ENCODE measurements at places on chromosomes 16 and 17.

DNA sequence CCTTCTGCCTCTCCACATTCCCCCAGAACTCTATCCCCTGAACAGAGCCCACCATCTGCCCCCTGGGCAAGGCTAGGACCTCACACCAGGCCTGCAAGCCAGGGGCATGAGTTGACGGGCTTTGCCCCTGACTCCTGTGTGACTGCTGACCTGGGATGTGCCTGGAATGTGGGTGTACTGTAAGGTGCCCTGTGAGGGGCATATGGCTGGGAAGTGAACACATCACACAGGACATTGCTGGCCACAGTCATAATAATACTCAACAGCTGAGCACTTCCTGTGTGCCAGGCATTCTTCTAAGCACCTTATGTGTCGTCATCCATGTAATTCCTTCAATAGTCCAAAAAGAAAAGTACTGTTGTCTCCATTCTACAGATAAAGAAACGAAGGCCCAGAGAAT lies 13.3 kb downstream of the CES4A start:
- DNase-seq = no peak

DNA sequence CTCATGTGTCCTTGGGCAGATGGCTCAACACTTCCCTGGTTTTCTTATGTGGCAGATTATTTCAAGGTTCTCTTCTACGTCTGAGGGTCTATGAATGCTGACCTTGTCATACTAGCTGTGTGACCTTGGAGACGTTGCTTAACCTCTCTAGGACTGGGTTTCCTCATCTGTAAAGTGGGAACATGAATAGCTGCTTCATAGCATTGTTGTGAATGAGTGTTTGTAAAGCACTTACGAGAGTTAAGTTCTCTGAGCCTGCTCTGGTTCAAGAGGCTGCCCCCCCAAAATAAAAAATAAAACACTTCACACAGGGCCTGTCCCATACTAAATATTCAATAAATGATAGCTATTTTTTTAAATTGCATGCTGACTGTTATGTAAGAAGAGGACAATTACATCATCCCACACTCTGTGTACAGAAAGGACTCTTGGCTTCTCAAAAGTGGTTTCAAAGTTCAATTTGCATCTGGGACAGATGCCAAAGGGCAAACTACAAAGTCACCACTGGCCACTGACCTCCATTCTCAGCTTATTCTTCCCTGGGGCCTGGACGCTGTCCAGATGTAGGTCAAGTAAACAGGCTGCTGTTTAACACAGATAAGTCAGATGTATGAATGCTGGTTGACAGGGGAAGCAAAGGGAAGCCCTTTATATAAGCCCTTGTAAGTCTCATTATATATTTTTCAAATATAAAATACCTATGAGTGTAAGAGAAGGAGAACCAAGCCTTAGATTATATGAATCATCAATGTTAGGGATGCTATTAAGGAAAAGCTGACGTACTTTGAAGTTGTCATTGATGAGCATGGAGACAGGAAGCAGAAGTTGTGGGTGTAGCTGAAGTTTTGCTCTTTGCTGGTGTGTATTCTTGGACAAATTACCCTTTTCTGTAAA lies 15.4 kb upstream of the NDEL1 start:
- peak; percentile 83 for DNase-seq

DNA sequence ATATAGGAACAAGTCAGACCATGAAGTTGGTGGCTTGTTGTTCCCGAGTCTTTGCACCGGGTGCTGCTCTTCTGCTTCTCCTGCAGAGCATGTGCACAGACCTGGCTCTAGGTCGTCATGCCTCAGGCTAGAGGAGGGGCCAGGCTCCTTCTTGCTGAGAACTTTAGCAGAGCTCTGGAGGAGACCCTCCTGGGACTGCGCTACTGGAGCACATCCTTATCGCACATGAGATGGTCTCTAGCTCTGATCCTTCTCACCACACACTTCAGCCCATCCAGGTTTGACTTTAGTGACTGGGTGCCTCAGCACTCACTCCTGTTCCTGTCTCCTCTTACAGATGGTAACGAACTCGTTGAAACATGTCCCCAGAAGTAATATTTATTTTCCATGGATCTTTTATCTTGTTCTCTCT lies 14.9 kb downstream of the FOXK2 start:
- DNase-seq = no peak

DNA sequence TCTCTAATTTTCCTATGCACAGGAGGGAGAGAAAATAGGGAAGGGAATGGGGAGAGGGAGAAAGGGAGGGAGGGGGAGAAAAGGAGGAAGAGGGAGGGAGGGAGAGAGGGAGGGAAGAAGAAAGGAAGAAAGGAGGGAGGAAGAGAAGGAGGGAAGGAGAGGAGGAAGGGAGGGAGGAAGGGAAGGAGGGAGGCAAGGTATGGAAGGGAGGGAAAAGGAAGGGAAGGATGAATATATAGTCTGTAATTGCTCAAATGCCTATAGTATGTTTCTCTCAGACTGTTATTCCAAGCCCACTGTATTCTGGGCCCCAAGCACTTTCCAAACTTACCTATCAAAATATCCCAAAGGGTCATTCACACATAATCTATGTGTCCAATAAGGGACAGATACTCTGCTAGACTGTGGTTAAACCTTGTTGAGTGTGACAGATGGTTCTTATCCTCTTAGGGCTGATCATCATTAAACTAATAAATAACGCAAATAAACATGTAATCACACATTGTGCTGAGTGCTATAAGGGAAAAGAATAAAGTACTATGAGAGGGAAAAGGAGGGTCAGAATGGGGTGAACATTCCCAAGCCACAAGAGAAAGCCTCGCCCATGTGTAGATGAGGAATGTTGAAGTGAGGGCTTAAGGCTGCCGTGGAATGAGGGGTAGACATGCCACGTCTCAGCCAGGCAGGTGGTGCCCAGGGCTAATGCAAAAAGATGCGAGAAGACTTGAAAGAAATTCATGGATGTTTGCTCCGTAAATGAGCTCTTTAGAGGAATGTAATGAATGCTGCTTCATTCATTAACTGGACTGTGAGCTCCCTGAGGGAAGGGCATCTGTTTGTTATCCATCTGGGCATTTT lies 30.6 kb downstream of the ASIC2 start:
- no peak for DNase-seq

DNA sequence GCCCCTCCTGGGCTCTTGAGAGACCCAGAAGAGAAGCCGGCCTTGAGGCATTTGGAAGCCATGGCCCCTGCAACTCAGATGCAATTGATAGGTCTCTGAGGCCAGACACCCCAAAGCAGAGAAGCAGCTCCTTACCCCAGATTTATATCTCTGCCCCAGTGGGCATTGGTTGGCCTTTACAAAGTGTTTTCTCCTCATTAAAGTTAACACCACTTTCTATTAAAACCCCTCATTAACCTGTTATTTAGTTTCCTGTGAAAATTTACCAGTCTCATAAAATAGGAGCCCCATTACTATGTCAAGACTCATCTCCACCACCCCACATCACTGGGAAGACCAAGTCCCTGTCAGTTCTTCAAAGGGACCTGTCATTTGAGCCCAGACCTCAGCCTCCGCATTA lies at the start of gene KRT35:
Gene KRT35 (minus strand): TSS at position 116 of the 400 bp plus-strand sequence. CDS start 54 bp downstream, at position 62.
- DNase-seq = no peak

GRCh38 chr16:20799599-20799998 lies 6.7 kb downstream of the ERI2 start:
- DNase-seq = peak; percentile 23

DNA sequence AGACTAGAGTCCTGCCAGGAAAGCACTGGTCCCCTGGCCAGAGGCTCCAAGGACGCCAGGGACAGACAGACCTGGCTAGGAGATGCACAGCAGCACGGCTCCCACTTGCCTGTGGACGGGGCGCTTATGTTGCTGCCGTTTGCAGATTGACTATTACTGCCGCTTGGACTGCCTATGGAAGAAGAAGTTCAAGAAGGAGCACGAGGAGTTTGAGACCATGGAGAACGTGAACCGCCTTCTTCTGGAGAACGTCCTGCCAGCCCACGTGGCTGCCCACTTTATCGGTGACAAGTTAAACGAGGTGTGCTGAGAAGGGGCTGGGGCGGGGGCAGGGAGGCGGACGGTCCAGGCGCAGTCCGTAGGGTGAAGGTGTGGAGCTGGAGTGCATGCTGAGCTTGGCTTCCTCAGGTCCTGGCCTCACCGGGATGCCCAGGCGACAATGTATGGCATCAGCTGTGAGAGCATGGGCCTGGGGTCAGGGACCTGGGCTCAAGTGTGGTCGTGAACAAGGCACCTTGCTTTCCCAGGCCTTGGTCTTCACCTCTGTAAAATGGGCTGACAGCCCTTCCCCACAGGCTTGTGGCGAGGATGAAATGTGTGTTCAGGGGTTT lies 45.6 kb downstream of the ADCY7 start:
- no peak for DNase-seq

- no peak for DNase-seq
Measured at GRCh38 chr16:23512168-23512695, 1.9 kb upstream of the GGA2 start.

DNA sequence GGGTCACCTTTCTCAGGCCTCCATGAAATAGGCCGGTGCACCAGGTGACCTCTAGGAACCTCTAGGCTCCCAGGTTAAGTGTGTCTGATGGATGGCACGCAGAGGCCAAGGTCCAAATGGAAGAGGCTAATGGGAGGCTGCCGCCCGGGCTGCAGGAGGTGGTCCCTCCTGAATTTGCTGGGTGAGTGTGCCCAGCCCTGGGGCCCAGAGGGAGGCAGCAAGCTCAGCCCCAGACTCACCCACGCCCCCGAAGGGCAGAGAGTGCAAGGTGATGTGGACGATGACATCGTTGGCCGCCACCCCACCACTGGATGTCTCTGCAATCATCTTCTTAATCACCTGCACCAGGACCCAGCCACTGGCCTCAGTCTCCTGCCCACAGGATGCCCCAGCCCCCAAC lies 9.3 kb downstream of the ALDH3A1 start:
- no peak for DNase-seq

- peak; percentile 46 for DNase-seq
Measured at GRCh38 chr16:88743693-88744576, 37.6 kb downstream of the CTU2 start.

GRCh38 chr17:38673707-38674013 lies 1.1 kb downstream of the EPOP start:
- DNase-seq = no peak

- DNase-seq = no peak
Measured at GRCh38 chr17:54906683-54907082, 6.0 kb downstream of the TOM1L1 start.

GRCh38 chr16:56355786-56356275 lies 69.5 kb downstream of the AMFR start:
- no peak for DNase-seq

DNA sequence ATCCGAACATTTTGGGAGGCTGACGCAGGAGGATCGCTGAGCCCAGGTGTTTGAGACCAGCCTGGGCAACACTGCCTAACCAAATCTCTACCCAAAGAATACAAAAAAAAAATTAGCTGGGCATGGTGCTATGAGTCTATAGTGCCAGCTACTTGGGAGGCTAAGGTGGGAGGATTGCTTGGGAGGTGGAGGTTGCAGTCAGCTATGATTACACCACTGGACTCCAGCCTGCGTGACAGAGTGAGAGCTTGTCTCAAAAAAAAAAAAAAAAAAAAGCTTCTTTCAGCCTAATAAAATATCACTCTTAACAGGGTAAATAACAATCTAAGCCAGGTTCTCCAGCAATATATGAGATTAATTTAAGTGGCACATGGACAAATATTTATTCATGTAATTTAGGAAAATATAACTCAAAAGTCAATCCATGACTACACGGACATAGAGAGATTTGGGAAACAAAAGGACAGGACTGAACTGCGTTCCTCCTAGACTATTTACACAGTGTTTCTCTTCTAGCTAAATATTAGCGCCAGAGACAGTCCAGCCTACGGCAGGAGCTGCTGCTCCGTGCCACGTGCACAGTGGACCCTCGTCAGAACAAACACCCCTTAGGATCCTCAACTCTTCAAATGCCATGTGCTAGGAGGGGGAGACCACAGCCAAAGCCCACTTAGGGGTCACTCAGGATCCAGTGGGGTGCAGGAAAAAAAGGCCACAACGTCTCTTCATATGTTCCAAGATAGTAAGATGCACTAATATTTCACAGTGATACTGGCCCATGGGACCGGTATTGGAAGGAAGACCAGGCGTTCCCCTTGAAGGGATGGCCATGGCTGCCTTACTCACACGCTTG lies 8.7 kb downstream of the USP36 start:
- DNase-seq = no peak

DNA sequence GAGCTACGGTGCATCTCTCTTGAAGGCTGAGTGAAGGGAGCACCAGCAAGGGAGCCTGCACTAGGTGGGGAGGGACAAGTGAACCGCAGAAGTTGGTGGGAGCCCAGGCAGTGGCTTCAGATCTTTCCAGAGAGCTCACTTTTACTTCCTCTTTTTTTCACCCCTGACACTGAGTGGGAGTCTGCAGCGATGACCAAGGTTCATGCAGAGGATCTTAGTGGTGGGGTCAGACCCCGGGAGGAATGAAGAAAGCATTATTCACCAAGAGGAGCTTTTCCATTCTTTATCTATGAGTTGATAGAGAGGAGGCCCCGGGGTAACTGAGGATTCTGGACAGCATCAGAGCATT lies 3.0 kb upstream of the CCL2 start:
- DNase-seq = no peak

DNA sequence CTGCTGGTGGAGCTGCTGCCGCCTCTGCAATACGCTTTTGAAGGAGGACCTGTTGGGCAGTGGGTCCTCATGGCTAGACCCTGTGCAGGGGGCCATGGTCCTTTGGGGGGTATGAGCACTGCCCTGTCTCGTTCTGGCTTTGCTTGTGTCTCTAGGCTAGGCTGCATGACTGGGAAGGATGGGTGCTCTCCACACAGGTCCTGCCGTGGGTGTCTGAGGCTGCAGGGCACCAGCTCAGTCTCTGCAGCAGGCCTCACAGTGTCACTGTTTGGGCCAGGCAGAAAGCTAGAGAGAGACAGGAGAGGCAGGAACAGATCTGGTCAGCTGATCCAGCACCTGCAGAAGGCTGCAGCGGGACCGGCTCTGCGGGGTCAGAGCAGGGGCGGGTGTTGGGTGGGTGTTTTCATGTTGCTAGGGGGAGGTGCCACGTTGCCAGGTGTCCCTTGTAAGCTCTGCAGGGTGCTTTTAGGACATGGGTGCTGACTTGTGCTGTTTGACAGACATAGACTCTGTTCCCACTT lies 111.4 kb downstream of the SNX29 start:
- no peak for DNase-seq

DNA sequence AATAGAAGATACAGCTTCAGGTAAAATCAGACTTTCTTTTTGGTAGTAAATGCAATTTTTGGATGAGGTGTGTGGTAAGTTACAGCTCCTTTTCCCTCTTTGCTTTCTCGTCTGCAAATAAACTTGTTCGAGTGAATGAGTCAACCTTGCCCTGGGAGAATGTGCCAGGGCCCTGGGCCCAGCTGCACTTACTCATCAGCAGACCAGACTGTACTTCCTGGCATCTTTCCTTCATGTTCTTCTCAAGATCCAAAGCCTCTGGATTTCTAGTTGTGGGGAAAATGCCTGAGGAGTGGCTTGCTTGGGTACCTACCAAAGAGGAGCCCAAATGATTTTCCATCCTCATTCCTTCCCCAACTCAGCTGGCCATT lies 5.4 kb upstream of the G6PC1 start:
- no peak for DNase-seq

Data from left lung (tissue), 14 donors.